Body of pancreas (tissue), 4 donors: ENCODE measurements at places on chromosomes 11 and 22. TPM values are rescaled to one million over a fixed set of nuclear protein-coding genes. Genes with fewer than 3 reads are reported as not detected.

- DNase-seq, result no peak
Measured at GRCh38 chr11:115910379-115910778, 406.2 kb upstream of the CADM1 start.

DNA sequence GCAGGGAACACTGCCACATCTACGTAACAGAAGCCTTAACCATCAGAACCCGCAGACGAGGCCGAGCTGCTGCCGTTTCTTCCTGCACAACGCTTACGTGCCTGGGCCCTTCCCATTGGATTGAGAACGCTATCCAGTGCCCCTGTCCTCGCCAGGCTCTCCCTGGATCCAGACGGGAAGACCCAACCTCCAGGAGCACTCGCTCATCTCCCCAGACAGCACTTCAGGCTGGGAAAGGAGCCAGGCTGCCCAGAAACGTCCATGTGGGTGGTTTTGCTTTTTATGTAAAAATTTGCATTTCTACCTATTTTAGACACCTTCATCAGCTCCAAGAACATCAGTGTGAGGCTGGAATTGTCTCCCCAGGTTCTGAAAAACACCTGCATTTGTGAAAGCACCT lies 7.3 kb upstream of the CRYBB3 start:
- no peak for DNase-seq

BIK gene
- 11.5 TPM for total RNA-seq

MRPL40 gene
- 4.0 TPM for total RNA-seq

GRCh38 chr11:67634366-67635230 lies 4.9 kb upstream of the NUDT8 start:
- no peak for DNase-seq

GRCh38 chr11:34425867-34426266 lies 12.9 kb upstream of the CAT start:
- no peak for DNase-seq

DNA sequence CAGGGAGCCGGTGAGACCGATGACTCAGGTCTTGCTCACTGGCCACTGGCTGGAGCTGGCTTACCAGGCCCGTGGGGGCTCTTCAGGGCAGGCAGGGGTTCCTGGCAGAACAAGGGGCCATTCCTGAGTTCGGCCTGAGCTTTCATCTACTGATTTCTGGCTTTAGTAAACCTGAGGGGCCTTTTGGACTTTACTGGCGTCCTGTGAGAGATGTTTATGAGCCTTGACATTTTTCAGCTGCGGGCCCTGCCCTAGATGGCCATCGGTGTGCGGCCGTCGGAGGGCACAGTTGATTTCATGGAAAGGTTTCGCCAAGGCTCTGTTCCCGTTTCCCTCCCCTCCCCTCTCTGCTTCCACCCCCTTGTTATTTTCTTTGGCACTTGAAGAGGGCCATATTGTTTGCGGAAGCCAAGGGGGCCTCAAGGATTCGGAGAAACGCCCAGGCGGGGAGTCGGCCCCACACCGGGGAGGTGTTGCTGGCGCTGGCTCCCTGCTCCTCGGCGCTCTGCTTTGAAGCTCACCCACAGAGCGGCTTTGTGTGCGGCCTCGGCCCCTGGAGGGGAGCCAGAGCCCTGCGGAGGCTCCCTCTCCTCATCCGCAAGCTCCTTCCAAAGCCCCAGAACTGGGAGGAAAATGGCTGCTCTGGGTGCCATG lies 17.7 kb downstream of the ELF5 start:
- no peak for DNase-seq

DNA sequence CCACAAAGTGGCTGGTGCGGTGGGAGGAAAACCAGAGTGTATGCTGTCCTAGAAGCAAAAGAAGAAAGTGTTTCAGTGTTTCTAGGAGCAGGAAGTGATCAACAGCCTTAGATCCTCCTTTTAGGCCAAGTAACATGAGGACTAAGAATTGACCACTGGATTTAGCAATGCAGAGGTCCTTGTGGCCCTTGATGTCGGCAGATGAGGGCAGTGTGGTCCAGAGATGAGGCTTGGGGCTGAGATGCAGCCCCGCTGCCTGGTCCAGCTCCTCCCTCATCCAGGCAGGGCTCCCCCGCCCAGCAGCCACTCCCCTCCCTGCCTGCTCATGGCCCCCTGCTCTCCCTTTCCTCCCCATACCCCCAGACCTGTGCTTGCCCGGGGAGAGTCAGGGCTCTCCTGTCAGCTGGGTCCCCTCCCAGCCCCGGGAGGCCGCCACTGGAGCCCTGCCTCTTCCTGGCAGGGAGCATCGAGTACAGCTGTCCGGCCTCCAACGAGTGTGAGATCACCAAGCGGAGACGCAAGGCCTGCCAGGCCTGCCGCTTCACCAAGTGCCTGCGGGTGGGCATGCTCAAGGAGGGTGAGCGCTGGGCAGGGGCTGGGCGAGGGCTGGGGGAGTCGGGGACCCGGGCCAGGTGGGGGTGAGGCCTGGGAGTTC lies 3.7 kb downstream of the TRMT112 start:
- no peak for DNase-seq

DNA sequence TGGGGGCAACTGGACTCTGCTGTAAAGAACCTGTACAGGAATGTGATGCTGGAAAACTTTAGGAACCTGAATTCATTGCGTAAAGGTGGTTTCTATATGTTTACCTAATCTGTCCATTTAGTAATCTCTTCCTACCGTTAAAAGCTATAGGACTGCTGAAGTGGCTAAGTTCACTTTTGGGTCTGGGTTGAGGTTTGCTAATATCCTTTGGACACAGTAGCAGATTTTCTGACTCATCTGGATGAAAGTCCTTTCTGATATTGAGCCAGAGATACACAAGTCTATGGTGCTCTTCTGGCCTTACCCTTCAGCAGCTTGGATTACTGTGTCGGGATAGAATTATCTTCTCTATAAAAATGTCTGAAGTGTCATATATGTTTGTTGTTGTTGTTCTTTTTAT lies 16.9 kb downstream of the ZNF215 start:
- DNase-seq, result no peak

GRCh38 chr11:14543260-14543659 lies 23.1 kb upstream of the PSMA1 start:
- no peak for DNase-seq

- no peak for DNase-seq
Measured at GRCh38 chr11:110268441-110268840, 28.0 kb downstream of the RDX start.

DNA sequence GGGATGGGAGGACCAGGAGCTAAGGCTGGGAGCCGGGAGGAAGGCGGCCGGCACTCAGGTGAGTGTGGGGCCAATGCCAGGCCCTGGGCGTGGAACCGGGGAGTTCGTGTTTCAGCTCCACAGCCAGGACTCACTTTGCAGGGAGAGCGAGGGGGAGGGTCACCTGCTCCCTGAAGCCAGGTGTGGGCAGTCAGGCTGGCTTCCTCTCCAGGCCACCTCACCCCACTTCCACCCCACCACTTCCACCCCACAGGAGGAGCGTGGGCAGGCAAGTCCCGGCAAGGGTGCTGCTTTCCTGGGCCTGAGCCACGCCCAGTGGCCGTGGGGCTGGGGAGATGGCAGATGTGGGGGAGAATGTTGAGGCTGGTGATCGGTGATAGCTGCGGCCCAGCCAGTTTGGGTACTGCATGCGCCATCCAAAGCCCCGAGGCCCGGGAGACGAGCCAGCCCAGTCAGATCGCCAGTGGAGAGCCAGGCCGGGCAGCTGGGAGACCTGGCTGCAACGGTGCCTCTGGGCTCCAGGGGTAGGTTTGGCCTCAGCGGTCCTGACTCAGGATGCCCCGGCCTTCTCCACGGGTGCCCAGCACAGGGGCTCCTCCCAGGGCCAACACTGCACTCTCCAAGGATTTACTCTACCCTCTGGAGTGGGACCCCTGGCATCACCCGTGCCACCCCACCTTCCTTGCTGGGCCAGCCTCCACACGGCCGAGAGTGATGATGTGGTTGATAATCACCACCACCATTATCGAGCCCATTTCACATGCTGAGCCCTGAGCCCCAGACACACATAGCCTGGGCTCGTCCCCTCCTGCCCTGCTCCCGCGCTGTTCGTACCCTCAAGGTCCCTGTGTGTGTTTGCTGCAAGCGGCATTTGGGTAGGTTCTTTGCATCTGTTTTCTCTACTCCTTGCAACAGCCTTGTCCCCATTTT lies 93.8 kb downstream of the WNT7B start:
- no peak for DNase-seq
